Astrocyte of the hippocampus (primary cell): ENCODE measurements at places on chromosomes 3 and 15.

GRCh38 chr15:99580076-99580475 lies 14.3 kb downstream of the MEF2A start:
- peak; percentile 37 for DNase-seq

DNA sequence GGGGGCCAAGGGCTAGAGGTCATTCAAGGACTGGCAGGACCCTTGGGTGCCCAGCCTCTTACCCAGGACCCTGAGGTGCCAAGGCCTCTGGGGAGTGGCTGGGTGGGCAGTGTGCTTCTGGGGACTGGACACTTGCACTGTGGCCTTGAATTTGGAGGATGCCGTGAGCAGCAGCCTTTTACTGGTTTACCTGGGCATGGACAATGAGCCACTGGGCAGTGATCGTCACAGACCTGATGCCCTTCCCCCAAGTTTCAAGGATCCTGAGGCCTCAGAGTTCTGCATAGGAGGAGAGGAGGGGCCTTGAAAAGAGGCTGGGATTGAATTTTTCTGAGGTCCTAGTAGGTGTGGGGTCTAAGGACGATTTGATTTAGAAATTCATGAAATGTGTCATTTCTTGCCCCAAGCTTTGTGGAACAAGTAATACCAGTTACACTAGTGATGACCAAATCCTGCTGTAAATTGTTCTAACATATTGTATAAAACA lies 146.1 kb upstream of the TPM1 start:
- DNase-seq = peak; percentile 57

- DNase-seq = peak; percentile 7
These were observed 209.8 kb upstream of the RBMS3 start for GRCh38 chr3:29070959-29071634.

GRCh38 chr3:3860235-3860634 lies 61.0 kb downstream of the LRRN1 start:
- DNase-seq = peak; percentile 8

DNA sequence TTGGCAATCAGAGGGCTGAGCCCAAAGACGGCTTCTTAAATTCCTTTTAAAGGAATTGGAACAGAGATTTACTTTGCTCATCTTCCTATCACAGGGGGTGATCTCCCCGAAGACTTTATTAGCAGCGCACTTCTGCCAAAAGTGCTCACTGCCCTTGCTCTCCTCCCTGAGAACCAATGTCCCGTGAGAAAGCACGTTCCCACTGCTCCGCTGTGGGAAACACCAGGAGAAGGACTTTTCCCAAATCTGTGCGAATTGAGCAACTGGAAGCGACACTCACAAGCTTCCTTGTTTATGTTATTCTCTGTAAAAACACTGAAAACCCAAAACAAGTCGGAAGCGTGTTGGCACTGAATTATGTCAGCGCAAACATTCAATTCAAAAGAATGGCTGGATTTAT lies 670.8 kb upstream of the NR2F2 start:
- DNase-seq = no peak

DNA sequence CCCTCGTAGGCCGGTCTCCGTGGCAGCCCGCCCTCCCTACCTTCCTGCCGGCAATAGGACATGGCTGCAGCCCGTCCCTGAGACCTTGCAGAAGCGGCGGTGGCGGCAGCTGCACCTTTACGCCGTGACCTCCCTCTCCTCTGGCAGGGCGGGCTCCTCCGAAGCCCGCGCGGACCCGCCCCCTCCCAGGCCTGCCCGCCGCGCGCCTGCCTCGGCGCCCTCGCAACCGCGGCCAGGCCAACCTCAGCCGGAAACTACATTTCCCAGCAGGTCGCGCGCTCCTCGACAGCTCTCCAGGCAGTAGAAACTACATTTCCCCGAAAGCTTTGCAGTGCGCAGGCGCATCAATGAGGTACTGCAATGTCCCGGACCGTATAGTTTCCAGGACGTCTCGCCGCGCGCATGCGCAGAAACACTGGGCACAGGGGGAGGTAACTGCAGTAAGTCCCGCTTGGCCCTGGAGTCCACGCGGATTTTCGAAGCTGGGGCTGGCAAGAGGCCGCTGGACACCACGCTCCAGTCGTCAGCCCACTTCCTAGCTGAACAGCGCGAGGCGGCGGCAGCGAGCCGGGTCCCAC lies at the start of the genes CHCHD4 and TMEM43:
TSS of gene CHCHD4 (minus strand) at position 256 of the 578 bp plus-strand sequence. CDS start at position 62, 194 bp downstream.
TSS of gene TMEM43 (plus strand) at position 438 of the 578 bp plus-strand sequence. CDS start 142 bp downstream, outside the sequence.
- peak; percentile 100 for DNase-seq
